Amygdala (tissue), 56 donors: ENCODE measurements at places on chromosomes 5 and 9.
A peak's percentile ranks its signal among the peaks of the same experiment; 100 is the strongest.

- peak; percentile 57 for DNase-seq
Measured at GRCh38 chr5:137622850-137623249, 113.0 kb downstream of the KLHL3 start.

DNA sequence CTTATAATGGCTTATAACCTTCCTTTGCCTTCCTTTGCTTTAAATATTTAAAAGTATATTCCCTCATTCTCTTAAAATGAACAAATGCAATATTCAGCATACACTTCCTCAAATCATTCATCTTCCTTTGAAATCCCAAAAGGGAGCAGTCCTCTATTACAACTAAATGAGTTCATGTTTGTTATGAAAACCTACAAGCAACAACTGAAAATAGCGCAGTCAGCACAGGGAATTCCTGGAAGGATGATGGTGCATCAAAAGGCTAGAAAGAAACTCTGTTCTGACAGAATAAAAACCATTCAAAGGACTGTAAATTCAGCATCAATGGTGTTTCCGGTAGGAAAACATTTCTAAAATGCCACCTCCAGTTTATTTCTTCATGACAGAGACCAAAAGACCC lies 3.3 kb downstream of the NR6A1 start:
- DNase-seq, result no peak

DNA sequence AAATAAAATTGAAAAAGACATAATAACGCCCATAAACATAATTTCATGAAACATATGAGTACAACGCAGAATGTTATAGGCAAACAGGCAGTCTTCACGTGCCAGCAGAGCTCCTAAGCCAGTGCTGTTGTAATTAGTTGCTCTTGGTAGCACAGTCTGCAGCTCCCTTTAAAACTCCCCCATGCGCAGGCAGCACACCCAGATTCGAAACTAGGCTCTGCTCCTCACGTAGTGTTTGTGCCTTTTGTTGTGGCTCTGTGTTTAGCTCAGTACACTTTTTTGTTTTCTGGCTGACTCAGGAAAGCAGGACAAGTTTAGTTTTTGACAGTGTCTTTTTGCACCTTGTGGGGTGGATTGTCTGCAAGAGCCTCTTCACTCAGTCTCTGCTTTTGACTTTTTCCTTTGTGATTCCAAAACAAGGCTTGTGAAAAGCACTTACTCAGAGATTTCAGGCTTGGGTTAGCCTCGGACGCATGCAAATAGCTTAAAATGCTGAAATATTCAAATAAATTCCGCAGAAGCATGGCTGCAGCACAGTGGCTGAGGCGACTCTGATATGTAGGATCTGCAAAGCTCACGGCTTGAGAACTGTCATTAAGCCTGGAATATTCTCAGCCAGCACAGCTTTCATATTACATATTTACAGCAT lies 113.6 kb downstream of the IRX1 start:
- no peak for DNase-seq

- DNase-seq, result no peak
Measured at GRCh38 chr5:133734916-133735315, 122.6 kb upstream of the FSTL4 start.

GRCh38 chr5:74400067-74400466 lies 240.5 kb downstream of the ENC1 start:
- DNase-seq, result no peak

DNA sequence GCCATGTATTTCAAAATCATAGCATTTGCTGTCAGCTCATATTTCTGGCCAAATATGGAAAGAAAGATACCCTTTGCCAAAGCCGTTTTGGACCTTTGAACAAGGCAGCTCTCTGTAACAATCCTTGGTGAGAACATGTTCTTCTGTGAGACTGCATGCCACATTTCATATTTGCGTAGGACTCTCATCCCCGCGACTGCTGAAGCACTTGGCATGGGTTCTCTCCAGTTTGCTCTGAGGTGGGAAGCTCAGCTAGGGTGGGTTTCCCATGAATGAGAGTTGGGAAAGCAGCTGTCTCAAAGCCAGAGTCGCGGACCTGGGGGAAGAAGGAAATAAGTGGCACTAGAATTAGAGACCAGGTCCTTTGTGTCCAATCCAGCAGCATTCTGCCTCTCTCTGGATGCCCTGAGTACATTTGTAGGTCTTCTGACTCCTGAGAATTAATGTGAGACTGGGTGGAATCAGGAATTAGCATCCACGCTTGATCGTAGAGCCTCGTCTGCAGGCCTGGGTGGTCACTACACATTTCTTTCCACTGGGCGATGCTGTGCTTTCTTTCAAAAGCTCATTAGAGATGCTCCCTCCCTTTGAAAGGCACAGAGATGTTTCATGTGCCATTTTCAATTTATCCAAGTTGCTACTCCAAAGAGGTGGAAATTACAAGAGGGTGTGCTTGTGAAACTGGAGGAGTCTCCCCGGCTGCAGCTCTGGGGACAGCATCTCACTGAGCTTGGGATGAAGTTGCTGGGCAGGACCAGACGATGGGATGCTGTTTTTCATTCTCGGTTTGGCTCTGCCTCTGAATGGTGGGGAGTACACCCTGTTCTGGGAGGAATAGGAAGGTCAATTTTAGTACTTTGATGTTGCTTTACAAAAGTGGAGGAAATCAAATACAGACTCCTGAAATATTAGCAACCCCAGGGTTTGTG lies 197.2 kb downstream of the GADD45G start:
- DNase-seq, result no peak

DNA sequence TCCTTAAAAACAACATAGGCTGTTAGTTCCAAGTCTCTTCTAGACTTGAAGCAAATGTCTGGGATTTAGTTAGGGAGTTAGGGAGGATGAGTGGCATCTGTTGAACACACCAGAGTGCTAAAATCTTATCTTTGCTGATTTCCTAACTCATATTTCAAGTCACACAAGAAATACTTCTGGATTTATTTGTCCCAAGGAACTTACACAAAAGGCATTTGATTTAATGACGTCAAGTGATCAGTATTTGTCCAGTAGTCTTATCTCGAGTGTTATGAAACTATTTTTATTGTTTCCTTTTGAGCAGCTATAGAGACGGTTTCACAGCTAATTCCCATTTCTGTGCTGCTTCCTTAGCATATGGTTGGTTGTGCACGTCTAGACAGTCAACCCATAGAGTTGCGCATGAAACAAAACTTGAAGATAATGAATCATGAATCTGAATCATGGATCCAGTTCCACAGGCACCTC lies 140.5 kb upstream of the TUT7 start:
- no peak for DNase-seq

GRCh38 chr5:170471551-170472178 lies 32.2 kb upstream of the KCNIP1 start:
- DNase-seq, result no peak

DNA sequence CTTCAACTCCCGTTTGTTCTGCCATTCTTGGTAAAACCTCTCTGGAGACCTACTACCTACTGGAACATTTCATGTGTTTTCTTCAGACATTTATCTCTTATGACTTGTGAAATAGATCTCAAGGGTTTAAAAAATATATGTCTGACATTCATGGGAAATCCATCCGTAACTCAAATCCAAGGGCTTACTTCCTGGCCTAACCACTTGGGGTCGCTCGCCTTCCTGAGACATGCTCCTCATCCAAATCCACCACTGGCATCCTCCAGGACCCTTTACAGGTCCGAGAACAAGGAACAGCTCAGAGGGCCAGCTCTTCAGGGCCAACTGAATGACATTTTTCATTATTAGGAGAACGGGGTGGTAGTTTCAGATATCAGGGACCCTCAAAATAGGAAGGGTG lies 235.1 kb upstream of the TUT7 start:
- no peak for DNase-seq

DNA sequence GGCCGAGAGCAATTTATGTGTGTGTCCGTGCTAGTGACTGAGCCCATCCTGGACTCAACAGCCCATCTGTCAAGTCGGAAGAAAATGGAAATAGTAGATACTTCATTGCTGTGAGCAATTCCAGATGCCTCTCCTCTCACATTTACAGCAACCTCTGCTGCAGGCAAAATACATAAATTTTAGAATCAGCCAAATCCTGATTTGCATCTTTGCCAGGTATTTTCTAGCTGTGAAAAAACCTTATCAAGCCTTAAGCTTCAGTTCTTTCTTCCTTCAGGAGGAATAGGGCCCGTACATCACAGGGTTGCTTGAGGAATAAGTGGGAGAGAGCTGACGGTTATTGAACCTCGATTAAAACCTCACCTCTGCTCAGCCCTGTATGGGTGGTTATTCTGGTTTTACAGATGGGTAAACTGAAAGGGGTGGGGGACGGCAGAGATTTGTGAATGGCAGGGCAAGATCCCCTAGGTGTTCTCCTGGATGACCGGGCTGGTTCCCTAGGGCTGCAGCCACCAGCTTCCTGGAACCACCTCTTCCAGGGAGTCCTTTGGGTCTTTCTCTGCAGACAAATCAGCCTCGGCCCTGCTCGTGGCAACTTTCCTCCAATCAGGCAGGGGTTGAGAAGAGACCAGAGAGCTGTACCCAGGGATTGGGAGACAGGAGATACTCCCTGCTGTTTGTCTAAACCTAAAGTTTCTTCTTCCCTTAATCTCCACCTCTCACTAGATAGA lies 5.3 kb upstream of the MSX2 start:
- no peak for DNase-seq

- DNase-seq, result no peak
Measured at GRCh38 chr9:136857581-136858412, 5.7 kb downstream of the MAMDC4 start.

- no peak for DNase-seq
Measured at GRCh38 chr5:9605041-9605838, 24.9 kb downstream of the TAS2R1 start.

DNA sequence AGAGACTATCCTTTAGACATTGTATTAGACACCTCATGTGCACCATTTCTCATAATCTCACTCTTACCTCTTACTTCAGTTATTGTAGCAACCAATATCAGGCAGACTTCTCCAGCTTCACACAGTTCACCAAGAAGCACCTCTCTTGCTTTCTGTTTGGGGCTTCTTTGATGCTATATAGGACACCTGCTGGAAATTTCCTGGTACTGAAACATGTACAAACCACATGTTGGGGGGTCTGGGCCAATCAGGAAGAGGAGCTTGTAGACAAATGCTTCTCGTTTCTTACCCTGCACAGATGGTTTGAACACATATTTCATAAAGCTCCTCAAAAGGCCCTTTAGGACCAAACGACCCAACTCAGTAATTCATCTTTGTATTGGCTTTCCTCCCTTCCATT lies 212.1 kb downstream of the IZUMO3 start:
- no peak for DNase-seq

DNA sequence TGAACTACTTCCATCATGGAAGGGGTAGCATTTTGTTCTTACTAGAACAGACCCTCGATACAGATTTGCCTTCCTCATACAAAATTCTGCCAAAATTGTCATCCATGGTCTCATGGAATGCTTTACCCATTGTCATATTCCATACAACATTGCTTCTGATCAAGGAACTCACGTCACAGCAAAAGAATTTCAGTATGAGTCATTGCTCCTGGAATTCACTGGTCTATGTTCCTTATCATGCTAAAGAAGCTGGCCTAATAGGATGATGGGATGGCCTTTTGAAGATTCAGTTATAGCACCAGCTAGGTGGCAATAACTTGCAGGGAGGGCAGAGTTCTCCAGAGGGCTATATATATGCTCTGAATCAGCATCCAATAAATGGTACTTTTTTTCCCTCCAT lies 18.2 kb upstream of the FNIP1 start:
- DNase-seq, result no peak

GRCh38 chr5:19920761-19921160 lies 67.2 kb downstream of the CDH18 start:
- DNase-seq, result no peak

DNA sequence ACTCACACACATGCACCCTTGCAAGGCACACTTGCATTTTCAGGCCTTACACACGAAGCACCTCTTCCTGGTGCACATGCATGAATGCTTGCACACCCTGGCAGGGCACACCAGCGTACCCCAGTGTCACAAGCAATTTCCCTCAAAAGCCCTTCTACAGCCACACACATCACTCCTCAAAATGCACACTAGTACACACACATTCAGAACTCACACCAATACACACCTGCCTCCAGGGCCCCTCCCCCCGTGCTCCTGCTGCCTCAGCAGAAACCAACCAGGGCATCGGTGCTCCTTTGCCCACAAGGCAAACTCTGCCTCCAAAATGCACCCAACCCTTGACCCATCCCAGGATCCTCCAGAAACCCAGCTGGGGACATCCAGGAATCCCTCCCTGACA lies 1.2 kb downstream of the CAMK2A start:
- DNase-seq, result no peak

DNA sequence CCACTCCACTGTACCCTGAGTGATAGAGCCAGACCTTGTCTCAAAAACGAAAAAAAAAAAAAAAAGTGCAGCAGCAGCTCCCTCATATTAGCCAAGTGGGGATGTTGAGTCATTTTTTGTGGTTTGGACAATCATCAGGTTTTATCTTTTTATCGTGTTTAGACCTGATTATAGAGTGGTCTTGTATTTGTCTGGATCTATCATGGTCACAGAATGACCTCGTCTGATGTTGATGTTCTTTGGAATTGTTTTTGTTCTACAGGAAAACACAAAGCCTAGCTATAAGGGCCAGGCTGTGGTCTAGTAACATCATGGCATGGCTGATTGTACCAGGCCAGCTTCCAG lies 1.6 kb upstream of the FBXW11 start:
- no peak for DNase-seq

DNA sequence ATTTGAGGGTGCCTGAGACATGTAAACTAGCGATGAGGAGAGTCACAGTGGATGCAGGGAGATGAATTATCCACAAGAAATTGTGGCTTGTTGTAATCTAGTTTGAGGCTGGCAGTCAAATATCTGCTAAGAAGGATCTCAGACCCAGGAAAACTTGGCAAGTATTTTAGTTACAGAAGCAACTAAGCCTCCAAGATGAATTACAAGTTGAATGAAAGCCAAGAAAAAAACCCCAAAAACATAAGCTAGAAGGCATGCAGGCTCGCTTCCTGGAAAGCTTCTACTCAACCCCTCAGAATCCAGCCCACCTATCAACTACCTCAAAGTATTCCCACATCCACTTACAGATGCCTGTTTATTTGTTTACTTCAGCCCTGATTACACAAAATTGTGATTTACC lies 696.9 kb downstream of the MAT2B start:
- DNase-seq, result no peak

- no peak for DNase-seq
Measured at GRCh38 chr9:130765137-130766020, 69.7 kb upstream of the ABL1 start.

GRCh38 chr9:89664896-89665329 lies 60.1 kb downstream of the GADD45G start:
- no peak for DNase-seq

DNA sequence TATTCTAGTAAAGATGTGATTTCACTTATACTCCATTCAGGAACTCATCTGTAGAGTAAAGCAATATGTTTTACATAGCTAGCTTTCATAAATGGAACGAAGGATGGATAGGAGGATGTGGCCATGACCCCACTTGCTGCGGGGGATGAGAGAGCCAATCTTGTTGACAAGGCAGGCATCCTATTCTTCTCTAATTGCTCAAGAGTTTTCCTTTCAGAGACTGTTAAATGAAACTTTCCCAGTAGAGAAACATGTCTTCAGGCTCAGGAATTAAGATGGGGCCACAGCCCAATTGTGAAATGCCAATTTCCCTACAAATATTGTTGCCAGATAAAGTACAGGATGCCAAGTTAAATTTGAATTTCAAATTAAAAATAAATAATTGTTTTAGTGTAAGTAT lies 196.2 kb upstream of the TUT7 start:
- no peak for DNase-seq

GRCh38 chr5:145246961-145247744 lies 588.0 kb downstream of the PRELID2 start:
- DNase-seq, result no peak

- no peak for DNase-seq
Measured at GRCh38 chr5:101346447-101346846, 443.4 kb upstream of the ST8SIA4 start.

GRCh38 chr5:132456296-132456986 lies 34.1 kb downstream of the IRF1 start:
- DNase-seq, result no peak
